Spinal cord (tissue), 10 donors: ENCODE measurements at places on chromosomes 11 and 22. TPM values are rescaled to one million over a fixed set of nuclear protein-coding genes. Genes with fewer than 3 reads are reported as not detected.

The POTEH gene
- not detected for total RNA-seq

The ZMAT5 gene
- 13.2 TPM for total RNA-seq

The PACSIN3 gene
- total RNA-seq, result 7.9 TPM

The OR56A1 gene
- 0.10 TPM for total RNA-seq

The MRPL11 gene
- 53.4 TPM for total RNA-seq

The SCUBE2 gene
- total RNA-seq, result 21.4 TPM

GRCh38 chr11:83285151-83285770 lies 906 bp downstream of the CCDC90B start:
- H3K36me3 ChIP-seq, result peaks cover 3% of the 10 kb centered on the region
- no peak for DNase-seq
- peak overlapping the region; percentile 96 for H3K4me3 ChIP-seq
- H3K27me3 ChIP-seq, result no peaks in the 10 kb centered on the region

- H3K36me3 ChIP-seq, result peaks cover 37% of the 10 kb centered on the region
- peaks cover 23% of the 10 kb centered on the region for H3K4me1 ChIP-seq
- H3K27ac ChIP-seq, result no peak overlapping the region
- no peaks in the 10 kb centered on the region for H3K27me3 ChIP-seq
- no peak for DNase-seq
These were observed 4.9 kb downstream of the EML3 start for GRCh38 chr11:62607714-62608113.

DNA sequence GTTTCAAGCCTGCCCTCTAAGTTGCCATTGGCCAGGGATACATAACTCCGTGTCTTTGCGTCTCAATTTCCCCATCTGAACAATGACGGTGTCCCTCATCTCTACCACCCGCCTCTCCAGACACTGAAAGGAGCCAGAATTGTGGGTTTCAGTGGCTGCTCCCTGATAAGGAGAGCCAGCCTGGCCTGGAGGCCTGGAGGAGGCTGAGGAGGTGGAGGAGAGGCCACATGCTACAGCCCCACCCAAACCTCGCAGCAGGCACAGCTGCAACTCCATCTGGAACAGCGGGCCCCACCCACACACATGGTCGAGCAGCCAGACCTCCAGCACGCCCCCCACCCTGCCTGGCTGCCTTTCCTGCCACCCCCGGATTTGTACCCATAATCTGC lies 34.4 kb upstream of the CD82 start:
- peaks cover 15% of the 10 kb centered on the region for H3K4me1 ChIP-seq
- no peaks in the 10 kb centered on the region for H3K36me3 ChIP-seq
- peaks cover 3% of the 10 kb centered on the region for H3K27me3 ChIP-seq
- H3K27ac ChIP-seq, result no peak overlapping the region
- H3K4me3 ChIP-seq, result no peak overlapping the region

DNA sequence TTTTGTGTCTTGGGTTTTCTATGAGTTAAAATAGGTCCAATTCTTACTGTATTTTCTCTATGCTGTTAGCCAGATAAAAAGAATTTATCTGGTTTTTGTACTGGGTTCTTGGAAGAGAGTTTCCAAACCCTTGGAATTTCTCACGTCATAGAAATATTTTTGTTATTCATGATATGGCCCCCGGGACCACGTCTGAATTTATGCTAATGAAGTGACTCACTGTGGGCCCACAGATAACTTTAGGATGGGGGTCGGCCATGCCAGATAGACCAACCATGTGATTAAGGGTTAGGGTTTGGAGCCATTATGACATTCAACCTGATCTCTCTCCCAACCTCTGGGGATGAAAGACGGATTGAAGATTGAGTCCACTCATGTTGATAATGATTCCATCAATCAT lies 35.6 kb upstream of the DDI1 start:
- no peaks in the 10 kb centered on the region for H3K27me3 ChIP-seq

- H3K27ac ChIP-seq, result no peak overlapping the region
- peaks cover 3% of the 10 kb centered on the region for H3K36me3 ChIP-seq
- DNase-seq, result no peak
- H3K4me1 ChIP-seq, result peaks cover 17% of the 10 kb centered on the region
- H3K4me3 ChIP-seq, result no peak overlapping the region
These were observed 41.1 kb downstream of the BMAL1 start for GRCh38 chr11:13318498-13319295.

DNA sequence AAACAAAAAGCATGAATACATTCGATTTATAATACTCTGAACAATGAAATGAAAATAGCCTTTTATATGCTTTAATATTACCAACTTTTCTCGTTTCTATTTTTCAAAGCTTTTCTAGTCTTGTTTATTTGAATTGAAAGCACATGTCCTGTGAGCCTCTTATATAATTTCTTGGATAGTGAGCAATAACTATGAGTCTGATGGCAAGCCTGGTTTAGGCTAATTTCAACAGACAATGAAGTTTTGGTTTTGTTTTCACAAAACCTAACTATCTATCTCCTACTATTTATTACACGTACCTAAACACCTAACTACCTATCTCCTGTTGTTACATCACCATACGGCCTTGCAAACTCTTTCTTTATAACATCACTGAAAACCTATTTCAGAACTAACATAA lies 29.2 kb upstream of the CEP126 start:
- H3K27ac ChIP-seq, result no peak overlapping the region
- no peaks in the 10 kb centered on the region for H3K4me1 ChIP-seq
- no peak for DNase-seq

GRCh38 chr11:98834776-98835175 lies 186.0 kb upstream of the CNTN5 start:
- no peaks in the 10 kb centered on the region for H3K27me3 ChIP-seq
- no peaks in the 10 kb centered on the region for H3K4me1 ChIP-seq
- no peak for DNase-seq

GRCh38 chr22:36921309-36922104 lies 8.1 kb downstream of the CSF2RB start:
- no peak overlapping the region for H3K4me3 ChIP-seq
- H3K36me3 ChIP-seq, result no peaks in the 10 kb centered on the region
- DNase-seq, result no peak
- peaks cover 13% of the 10 kb centered on the region for H3K4me1 ChIP-seq
- no peaks in the 10 kb centered on the region for H3K27me3 ChIP-seq
- no peak overlapping the region for H3K27ac ChIP-seq
